ENCODE measurements at places on chromosomes 12 and 14.

DNA sequence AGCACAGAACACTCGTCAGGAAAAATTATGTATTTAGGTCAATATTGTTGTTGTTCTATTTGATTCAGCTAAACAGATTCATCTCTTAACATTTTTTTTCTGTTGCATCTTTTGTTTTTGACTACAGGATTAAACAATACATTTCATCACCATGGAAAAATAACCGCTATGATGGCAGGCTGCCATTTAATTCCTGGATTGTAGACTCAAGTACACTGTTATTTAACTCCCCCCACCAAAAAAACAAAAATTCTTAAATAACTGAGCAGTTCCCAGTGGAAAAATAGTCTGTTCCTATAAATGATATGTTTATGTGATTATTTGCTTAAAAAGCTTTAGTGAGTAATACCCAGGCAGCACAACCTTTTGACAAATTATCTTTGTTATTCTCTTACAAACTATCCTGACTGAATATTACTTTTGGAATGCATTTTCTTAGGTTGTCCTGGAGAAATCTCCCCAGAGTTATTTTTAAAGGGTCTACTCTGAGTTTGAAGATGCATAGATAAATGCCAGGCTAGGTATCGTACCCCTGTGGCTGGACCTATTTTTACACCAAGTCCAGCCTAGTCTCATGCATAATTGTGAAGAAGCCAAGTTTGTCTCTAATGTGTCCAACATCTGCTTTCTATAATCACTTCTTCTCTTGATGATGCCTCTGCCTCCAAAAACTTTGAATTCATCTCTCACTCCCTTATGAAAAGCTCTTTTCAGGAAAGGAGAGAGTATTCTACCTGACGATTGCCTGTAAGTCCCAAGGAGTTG, 3.7 kb downstream of the KERA start:
- no peak for DNase-seq

DNA sequence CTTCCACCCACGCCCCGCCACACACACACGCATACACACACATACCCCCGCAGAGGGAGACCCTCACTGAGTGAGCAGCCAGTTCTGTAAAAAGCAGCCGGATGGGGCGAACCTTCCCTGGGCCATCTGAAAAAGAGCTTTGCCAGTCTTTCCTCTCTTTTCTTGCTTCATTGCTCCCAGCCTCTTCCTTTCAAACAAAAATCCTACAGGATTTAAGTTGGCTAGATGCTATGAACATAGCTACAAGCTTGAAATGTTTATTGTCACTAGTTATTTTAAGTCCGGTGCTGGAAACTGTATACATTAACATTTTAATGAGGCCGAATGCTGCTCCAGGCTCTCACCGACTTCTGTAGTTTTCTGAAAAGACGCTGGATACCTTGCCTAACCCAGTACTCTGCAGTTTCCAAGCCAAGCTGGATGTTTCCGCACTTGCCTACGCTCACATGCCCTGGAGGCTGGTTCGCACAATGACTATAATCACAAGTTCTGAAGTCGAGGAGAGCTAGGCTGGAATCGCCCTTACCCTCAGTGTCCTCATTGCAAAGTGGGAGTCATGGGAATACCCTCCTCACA, 39.2 kb downstream of the LTBP2 start:
- DNase-seq, result no peak

- no peak for DNase-seq
Observed at GRCh38 chr12:24480766-24481449, 468.0 kb downstream of the BCAT1 start.

DNA sequence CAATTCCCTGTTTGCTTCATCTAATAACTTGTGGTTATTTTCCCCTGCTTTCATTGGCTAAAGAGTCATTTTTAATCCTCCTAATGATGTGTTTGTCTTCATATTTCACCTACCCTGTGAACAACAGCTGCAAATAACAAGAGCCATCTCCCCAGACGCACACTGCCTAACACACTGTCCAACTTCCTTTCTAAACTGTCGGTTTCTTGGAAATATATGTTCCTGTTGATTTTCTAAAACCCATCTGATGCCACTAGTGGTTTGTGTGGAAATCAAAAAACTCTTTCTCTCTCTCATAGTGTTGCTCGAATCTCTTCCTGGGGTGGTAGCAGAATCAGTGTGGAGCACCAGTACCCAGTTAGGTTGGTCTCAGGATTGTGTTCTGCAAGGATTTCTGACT, 226.9 kb downstream of the EPS8 start:
- DNase-seq, result no peak

DNA sequence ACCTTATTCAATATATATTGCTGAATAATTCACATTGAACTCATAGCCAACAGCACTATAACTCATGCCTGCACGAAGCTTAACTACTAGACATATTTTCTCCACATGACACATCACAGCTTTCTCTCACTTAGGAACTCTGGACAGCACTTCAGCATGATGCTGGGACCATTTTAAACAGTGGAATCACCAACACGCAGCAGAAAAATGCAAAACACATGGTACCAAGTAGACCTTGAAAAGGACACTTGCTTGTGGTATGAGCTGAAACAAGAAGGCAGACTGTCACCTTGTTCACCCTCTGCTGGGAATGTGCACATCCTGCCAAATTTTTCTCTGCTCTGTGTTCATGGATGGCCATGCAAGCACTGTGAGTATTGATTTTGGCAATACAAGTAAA, 34.8 kb upstream of the CD9 start:
- no peak for DNase-seq

DNA sequence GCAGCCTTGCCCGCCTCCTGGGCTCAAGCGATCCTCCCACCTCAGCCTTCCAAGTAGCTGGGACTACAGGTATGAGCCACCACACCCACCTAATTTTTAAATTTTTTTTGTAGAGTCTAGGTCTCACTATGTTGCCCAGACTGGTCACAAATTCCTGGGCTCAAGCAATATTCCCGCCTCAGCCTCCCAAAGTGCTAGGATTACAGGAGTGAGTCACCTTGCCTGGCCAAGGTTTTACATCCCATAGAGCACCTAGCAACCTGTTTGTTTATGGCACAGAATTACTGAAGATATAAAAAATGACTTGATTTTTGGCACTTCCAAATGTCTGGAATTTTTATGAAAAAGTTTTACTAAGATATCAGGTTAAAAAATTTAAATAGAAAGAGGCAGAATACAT, 16.5 kb downstream of the MYO1A start:
- DNase-seq, result no peak

DNA sequence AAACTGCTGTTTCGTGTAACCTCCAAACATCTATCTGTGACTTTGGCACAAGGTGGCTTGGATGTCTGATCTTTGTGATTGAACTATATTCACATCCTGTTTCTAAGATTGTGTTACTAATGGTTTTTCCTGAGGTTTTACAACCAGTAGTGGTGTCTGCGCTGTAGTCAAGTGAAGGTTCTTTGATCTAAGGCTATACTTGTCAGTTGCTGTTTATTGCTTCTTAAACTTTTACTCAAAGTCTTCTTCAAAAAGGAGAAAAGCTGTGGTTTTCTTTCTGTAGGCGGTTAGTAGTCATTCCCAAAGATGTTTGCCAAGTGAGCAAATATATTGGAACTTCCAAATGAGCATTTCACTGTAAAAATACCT, 12.3 kb upstream of the CALM1 start:
- DNase-seq, result no peak

GRCh38 chr14:44979740-44980356, 17.9 kb downstream of the TOGARAM1 start:
- DNase-seq, result peak; percentile 78

- DNase-seq, result no peak
Observed at GRCh38 chr12:126112141-126112540, 1046.9 kb downstream of the AACS start.

DNA sequence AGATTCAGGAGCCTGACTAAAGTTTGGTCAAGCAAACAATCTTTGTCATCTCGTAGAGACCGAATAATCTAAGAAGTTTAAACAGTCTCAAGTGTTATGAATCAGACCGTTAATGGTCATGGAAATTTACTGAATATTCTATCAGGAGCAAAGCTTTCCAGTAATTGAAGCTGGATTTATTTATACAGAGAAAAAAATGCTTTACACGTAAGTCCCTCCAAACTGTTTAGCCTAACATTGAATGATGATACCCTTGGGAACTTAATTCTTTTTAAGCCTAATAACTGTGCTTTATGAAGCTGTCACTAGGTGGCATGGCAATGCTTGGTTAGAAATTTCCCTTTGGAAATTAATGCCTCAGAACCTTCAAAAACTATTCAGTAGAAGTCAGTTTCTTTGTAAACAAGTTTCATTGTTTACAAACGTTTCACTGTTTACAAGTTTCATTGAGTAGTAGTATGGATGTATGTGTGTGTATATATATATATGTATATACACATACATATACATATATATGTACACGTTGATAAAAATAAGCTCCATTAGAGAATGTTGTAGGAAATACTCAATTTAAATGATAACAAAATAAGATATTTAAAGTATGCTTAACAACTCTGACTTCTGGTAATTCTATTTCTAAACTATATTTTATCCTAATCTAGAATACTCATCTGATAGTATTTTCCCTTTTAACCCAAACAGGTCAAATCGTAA, 32.1 kb downstream of the DEPDC4 start:
- peak; percentile 54 for DNase-seq

DNA sequence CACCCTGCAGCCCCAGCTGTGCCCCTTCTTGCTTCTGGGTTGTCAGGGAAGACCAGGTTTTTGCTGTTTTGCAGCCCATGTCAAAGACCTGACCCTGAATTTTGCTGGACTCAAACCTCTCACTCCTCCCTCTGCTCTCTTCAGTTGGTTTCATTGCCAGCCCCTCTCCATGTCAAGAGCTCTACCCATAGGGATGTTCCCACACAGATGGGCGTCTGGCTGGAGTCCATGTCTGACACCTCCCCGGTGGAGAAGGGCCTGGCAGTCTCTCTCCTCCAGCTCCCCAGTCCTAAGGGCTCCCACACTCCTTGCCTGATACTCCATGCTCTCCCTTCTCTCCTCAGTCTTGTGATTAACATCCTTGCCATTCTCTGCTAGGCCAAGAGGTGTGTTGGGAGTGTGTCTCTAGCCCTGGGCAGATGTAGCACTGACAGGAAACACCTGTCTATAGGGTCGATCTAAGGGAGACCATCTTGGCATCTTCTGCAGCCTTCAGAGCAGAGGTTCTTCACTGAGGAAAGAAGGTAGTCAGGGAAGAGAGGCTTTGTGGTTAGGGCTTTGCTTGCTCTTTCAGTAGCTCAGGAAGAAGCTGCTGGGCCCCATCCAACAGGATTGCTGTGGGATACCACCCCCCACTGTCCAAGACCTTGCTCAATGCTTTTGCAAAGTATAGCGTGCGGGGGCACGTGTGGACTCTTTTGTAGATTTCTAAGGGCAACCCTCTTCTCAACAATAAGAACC, 4.7 kb downstream of the ASIC1 start:
- no peak for DNase-seq

- DNase-seq, result no peak
Observed at GRCh38 chr14:62081951-62082350, 319.7 kb downstream of the SNAPC1 start.

GRCh38 chr12:52514471-52515318, 5.5 kb downstream of the KRT5 start:
- DNase-seq, result no peak

- DNase-seq, result no peak
Observed at GRCh38 chr12:129564768-129565167, 339.1 kb downstream of the TMEM132D start.

DNA sequence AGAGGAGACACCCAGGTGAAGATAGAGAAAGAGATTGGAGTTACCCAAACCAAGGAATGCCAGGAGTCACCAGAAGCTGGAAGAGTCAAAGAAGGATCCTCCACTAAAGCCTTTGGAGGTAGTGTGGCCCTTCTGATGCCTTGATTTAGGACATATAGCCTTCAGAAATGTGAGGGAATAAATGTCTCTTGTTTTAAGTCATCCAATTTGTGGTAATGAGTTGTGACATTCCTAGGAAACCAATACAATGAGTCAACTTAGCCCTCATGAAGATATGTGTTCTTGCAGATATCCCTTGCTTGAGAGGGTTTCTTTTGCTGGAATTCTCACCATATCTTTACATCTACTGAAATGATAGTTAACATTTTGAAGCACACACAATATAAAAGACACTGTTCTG, 58.8 kb downstream of the CCER1 start:
- no peak for DNase-seq

GRCh38 chr12:117027251-117028086, 71.7 kb downstream of the TESC start:
- DNase-seq, result no peak

- no peak for DNase-seq
Observed at GRCh38 chr12:58313091-58313855, 371.9 kb downstream of the ATP23 start.

DNA sequence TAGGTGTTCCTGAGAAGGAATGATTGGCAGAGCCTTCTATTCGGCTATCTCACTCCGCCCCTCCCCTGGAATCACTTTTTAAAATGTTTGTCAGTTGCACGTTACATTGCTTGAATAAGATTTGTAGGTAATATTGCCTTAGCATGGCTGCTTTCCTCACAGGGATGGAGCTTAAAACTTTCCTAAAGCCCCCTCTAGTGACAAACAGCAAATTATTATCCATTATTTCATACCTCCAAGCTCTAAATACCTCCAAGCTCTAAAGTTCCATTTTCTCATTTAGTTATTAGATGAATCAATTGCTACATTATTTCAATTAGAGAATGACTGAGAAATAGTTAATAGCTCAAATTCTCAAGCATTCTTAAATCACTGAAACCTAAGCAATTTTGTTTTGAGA, 5.1 kb upstream of the SPATA7 start:
- peak; percentile 72 for DNase-seq

- no peak for DNase-seq
Observed at GRCh38 chr12:129467726-129468125, 436.1 kb downstream of the TMEM132D start.

- no peak for DNase-seq
Observed at GRCh38 chr14:98262566-98262965, 1009.4 kb downstream of the BCL11B start.

DNA sequence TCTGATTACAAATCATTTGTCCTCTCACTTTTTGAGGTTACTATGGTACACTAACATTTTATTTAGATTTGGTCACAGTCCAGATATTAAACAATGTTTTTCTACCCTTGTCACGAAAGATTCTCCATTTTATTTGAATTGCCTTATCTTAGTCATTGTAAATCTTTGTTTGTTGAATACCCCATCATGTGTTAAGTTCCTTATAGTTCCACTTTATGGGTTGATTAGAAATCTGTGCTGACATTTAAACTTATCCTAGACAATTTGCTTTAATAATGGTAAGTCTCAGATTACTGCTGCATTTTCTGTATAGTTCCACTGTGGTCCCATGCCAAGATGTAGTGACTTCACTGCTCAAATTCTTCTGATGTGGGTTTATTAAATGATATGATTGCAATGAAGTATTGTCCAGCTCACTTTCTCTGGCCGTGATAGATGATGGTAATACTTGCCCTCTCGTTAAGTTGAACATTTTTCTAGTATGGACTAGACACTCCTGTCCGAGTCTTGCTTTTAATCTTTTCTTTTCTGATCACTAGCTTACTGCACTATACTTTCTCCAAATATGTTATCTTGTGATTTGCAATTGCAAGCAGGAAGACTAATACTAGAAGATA, 1107.3 kb downstream of the SLC6A15 start:
- DNase-seq, result no peak
